ENCODE measurements at places on chromosomes 16 and 17.

DNA sequence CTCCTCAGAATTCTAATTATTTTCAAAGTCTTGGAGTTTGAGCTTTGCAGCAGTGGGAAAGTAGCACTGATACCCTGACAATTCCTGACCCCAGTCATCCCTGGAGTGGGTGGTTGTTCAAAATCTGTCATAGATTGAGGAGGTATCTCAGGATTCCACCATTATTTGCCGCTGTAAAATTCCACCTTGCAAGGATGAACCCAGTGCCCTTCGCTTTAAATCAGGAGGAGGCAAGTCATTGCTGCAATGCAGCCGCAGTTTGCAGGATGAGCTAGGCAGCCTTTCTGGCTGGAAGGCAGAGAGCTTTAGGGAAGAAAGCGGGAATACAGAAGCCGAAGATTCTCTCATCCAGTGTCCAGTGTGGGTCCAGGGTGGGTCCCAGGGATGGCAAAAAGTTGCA lies 296.9 kb downstream of the RBFOX1 start:
- no peak for DNase-seq
- H3K4me1 ChIP-seq, result peaks cover 5% of the 10 kb centered on the region
- no peaks in the 10 kb centered on the region for H3K27me3 ChIP-seq
- H3K27ac ChIP-seq, result no peak overlapping the region
- H3K4me3 ChIP-seq, result no peak overlapping the region

DNA sequence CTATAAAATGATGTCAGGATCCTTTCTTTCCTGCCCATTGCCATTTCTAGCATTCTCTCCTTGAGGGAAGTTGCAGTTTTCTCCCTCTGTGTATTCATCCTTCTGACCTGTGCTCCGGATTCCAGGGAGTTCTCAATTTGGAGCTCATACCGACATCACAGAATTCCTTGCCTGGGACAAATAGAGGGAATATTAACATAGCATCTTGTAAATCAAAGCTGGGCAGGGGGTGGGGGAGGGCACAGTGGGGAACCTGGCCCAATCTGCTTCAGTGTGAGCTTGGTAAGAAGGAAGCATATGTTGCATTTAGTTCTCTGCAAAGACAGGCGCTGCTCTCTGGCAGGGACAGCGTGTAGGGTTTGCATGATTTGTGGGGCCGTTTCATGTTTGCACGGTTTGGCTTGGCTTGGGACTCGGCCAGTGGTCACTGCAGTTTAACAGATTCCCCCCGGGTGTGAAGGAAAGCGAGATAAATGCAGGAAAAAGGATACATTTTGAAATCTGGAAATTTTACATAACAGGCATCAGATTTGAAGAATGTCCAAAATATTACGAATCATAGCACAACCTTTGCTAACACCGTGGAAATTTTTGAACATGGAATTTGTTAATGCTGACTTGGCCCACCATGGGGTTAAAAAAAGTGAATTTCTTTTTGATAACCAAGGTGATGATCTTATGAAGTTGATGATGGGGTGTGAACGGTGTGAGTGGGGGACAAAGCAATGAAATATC lies 178.0 kb downstream of the WWOX start:
- H3K27ac ChIP-seq, result no peak overlapping the region
- DNase-seq, result no peak
- H3K36me3 ChIP-seq, result no peaks in the 10 kb centered on the region
- no peaks in the 10 kb centered on the region for H3K27me3 ChIP-seq

GRCh38 chr16:51197953-51198748 lies 47.1 kb upstream of the SALL1 start:
- DNase-seq, result no peak
- no peak overlapping the region for H3K4me3 ChIP-seq
- H3K36me3 ChIP-seq, result no peaks in the 10 kb centered on the region

- no peak for DNase-seq
- H3K36me3 ChIP-seq, result peaks cover 17% of the 10 kb centered on the region
- no peak overlapping the region for H3K4me3 ChIP-seq
- no peaks in the 10 kb centered on the region for H3K4me1 ChIP-seq
- H3K27me3 ChIP-seq, result no peaks in the 10 kb centered on the region
Measured at GRCh38 chr17:82830249-82830661, 9.6 kb downstream of the ZNF750 start.

- no peak for DNase-seq
- H3K4me1 ChIP-seq, result no peaks in the 10 kb centered on the region
- no peaks in the 10 kb centered on the region for H3K36me3 ChIP-seq
- H3K27ac ChIP-seq, result no peak overlapping the region
Measured at GRCh38 chr16:53704445-53704813, 473 bp downstream of the FTO start.

- H3K27ac ChIP-seq, result no peak overlapping the region
- DNase-seq, result no peak
- no peak overlapping the region for H3K4me3 ChIP-seq
Measured at GRCh38 chr17:77327181-77327565, 186.4 kb downstream of the SEC14L1 start.

- no peaks in the 10 kb centered on the region for H3K36me3 ChIP-seq
- no peak overlapping the region for H3K27ac ChIP-seq
- no peak for DNase-seq
- no peak overlapping the region for H3K4me3 ChIP-seq
- no peaks in the 10 kb centered on the region for H3K27me3 ChIP-seq
- no peaks in the 10 kb centered on the region for H3K4me1 ChIP-seq
Measured at GRCh38 chr16:23286131-23286532, 16.0 kb upstream of the SCNN1B start.

DNA sequence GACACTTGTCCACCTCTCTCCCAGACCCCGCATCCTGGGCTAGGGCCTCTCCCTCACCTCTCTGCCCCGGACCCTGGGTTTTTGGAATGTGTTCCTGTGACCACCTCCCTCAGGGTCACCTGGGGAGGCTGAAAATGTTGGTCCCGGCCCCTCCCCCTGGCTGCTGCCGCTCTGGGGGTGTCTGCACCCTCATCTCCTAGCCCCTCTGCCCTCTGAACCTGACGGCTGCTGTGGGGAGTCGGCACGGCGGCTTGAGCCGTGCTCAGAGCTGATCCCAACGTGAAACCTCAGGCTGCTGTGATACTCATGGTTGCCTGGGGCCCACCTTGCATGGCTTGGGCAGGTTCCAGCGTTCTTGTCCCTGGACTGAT lies 42.8 kb downstream of the ADCY7 start:
- no peak for DNase-seq
- H3K4me1 ChIP-seq, result no peaks in the 10 kb centered on the region
- H3K36me3 ChIP-seq, result 0 out of 2 replicates have a peak, but pooled peaks cover 1% of the 10 kb centered on the region
- H3K27me3 ChIP-seq, result no peaks in the 10 kb centered on the region

Measured in H1 (cell line).